NCI-H1105 (cell line): ENCODE measurements at places on chromosomes 2 and 18.

DNA sequence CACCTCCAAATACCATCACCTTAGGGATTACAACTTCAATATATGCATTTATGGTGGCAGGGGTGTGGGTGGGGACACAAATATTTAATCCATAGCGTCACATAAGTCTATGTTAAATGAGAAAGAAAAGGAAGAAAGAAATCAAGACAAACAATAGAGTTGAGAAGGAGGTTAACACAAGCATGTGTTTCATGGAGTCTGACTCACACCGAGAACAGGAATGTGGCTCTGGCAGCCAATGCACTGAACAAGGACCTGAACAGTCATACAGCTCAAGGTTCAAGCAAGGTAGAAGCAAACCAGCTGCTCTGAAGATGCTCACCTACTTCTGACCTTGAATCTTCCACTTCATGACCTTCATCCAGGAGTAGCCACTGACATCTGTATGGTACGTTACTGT lies 36.2 kb upstream of the LPIN1 start:
- no peak for DNase-seq

GRCh38 chr2:138115666-138116065 lies 151.4 kb downstream of the HNMT start:
- DNase-seq = no peak

DNA sequence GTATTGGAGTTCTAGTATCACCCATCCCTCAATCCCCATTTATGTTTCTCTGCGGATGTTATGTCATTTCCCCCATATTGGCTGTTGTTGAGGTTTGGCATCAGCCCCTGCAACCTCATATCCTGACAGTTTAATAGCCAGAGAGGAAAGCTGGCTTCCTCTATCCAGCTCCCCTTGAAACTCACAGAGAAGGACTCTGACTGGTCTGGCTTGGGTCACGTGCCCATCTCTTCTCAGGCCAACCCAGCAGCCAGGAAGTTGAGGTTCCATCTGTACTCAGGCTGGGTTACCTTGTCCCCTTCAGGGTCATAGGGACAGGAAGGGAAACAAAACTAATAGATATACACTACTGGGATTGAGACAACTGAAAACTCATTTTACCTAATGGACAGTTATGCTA lies 148.0 kb upstream of the SLC14A2 start:
- DNase-seq = no peak

- DNase-seq = no peak
These were observed 266.5 kb downstream of the PTGR3 start for GRCh38 chr18:74942319-74942910.

DNA sequence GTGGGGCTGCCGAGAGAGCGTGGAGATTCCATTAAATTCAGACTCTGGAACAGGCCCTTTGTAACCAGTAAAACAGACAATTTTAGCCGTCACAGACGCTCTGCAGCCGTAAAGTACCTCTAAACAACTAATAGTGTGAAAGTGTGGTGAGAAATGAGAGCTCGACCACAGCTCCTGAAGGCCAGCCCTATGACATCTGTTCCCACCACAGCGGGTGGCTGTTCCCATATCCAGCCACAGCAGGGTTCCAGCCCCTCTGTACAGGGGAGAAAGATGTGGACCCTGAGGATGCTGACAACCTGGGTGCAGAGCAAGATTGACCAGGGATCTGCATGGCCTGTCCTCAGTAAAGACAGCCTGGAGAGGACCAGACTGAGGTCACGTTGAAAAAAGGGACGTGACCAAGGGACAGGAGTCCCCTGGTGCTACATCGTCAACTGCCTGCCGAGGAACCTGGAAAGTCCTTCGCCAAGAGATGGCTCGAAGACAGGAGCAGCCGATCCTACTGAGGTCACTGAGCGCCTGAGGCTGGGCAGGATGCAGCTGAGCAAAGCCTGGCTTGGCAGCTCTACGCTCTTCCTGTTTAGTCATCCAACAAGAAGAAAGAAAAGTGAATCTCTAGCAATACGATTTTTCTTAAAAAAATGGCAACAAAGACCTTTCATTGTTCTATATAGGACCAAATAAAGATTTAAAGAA lies 831.7 kb downstream of the RNF144A start:
- no peak for DNase-seq

- no peak for DNase-seq
These were observed 1.8 kb downstream of the CCDC85A start for GRCh38 chr2:56185582-56186046.

GRCh38 chr18:78993014-78993926 lies 13.7 kb downstream of the SALL3 start:
- no peak for DNase-seq

GRCh38 chr2:99868260-99868659 lies 274.1 kb downstream of the AFF3 start:
- DNase-seq = no peak

DNA sequence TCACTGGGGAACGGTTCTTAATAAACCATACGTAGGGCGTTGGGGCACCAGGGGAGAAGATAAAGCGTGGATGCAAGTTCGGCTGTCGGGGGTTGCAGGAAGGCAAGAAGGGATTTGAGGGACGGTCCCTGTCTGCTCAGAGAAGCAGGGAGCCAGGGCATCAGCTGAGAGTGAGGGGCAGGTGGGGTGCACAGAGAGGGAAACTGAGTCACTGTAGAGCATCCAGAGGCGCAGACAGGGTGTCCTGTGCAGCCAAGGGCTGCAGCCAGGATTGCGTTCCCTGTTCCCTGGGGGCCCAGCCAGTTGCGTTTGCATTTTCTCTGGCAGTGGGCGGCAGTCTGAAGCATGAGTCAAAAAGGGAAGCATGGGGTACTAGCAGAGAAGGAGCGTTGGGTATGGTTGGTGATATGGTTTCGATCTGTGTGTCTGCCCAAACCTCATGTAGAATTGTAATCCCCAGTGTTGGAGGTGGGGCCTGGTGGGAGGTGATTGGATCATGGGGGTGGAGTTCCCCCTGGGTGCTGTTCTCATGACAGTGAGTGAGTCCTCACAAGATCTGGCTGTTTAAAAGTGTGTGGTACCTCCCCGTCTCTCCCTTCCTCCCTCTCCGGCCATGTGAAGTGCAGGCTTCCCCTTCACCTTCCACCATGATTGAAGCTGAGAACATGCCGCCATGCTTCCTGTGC lies 202.9 kb downstream of the NDUFA10 start:
- no peak for DNase-seq

DNA sequence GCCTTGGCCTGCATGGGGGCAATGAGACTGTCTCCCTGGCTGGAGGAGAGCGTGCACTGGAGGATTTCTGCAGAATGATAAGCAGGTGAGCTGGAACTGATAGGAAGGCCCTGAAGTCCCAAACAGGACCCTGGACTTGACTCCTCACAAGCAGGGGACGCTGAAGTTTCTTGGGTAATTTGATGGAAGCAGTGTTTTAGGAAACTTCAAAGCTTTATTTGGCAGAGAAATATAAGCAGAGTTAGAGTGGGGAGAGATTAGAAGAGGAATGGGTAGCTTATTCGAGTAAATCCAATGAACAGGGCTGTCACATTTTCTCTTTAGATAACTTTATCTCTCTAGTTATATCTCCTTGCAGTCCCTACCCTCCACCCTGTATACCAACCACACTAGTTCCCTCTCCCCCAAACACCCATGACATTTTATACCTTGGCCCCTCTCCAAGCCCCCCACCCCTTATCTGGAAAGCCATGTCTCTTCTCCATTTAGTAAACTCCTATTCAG lies 73.6 kb upstream of the IGFBP5 start:
- DNase-seq = no peak

DNA sequence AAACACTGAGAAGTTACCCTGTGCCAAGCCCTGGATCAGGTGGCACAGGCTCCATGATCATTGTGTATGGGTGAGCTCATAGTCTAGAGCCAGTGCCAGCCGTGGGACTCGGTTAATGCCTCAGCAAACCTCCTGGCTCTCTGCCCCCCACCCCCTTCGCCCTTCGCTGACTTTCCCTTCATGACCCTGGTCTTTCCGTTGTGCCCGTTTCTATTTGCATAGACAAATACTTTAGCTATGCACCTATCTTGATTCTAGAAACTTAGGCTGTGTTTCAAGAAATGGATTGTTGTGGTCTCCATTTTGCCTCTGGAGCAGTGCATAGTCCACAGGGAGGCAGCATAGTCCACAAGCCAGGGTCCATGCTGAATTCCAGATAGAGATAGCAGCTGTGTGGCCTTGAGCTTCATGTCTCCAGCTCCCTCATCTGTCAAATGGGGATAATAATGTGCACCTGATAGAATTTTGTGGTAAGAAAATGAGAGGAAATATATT lies 44.8 kb upstream of the KDM3A start:
- no peak for DNase-seq

DNA sequence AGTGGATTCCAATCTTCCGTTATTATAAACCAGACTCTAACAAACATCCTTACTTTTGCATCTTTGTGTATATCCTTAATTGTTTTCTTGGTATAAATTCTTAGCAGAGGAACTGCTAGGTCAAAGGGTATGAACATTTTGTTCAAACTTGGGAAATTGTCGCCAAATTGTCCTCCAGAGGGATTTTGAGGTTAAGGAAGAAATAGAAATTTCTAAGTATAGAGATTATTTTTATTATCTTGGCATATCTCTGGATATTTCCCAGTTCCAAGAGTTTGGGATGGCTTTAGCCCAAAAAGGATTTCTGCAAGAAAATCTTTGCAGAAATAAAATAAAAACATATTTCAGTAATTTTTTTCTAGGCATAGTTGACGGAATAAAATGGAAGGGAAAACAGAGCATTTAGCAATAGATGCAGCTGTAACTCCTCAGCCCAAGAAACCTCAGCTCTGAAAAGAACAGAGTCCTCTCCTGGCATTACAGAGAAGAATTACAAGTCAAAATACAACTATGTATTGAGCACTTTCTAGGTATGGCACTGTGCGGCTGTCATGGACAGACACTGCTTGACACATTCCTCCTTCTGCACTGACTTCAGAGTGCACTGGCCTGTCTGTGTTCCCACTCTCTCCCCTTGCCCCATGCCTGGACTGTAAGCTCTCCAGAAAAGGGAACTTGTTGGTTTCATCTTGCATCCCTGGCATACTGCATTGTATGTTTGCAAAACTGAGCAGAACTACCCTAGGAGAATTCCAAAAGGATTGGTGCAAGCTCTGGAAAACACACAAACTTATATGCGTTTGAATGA lies 117.3 kb upstream of the STON1 start:
- no peak for DNase-seq

GRCh38 chr2:143717536-143718168 lies 588.4 kb downstream of the ARHGAP15 start:
- DNase-seq = no peak

- peak; percentile 91 for DNase-seq
These were observed 16.8 kb upstream of the HES6 start for GRCh38 chr2:238256594-238257104.

DNA sequence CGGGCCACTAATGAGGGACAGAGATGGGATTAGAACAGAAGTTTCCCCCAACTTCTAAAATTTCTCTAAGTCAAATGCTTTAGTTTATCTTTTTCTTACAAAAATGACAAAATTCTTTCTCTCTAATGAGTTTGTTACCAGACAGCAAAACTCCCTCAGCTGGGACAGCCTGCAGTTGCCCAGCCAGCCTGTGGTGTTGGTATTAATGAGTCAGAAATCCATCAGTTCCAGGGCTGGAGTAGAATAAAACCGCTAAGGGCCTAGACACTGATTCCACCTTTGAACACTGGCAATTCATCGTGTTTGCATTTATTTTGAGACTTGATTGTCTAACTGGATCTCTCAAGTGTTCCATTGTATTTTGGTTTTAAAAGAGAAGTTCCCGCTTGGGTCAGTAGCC lies 38.3 kb upstream of the SMAD2 start:
- no peak for DNase-seq

GRCh38 chr2:126512026-126512425 lies 143.9 kb upstream of the GYPC start:
- no peak for DNase-seq

DNA sequence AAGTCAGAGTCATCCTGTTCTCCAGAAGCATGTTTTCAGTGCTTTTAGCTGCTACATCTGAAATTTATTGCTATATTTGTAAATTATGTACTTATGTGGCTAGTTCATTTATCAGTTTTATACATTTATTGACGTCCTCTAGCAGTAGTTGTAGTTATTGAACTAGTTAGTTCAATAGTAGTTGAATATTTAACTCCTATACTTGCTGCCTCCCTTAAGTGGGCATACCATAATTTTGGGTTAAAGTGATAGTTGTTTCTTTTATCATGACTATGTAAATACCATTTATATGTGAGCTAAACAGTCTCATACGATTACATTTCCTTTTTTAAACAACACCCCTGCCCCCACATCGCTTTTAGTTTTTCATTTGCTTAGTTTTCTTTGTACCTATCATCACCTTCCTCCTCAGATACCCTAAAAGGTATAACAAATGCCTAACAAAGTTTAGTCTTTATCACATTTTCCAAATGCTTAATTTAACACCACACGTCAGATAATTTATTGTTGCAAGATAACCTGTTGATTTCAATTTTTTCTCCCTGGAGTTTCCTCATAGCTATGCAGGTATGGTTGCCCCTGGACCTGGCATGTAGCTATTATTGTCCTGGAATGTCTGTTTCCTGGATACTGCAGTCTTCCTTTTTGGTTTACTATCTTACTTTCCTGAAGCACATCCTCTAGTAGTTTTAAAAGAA lies 8.8 kb downstream of the MAP4K4 start:
- no peak for DNase-seq

- DNase-seq = no peak
These were observed 165.3 kb downstream of the LCLAT1 start for GRCh38 chr2:30612371-30612770.

DNA sequence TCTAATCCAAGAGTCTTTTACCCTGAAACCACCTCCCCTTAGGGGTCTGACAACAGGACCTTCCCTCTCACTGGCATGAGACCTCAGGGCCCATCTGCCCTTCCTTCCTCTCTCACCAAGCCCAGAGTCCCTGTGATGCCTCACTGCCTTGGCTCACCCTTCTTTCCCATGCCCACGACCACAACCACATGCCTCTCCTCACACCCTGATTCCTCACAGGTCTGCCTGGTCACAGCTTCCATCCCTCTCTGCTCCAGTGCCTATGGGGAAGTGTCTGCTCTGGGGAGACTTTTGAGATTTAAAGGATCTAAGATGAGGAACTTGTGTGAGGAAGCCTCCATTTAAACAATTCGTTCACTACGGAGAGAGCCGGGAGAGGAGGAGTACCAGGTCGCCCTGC lies 98.9 kb upstream of the SH3BP4 start:
- no peak for DNase-seq

GRCh38 chr2:17600556-17601204 lies 60.2 kb downstream of the VSNL1 start:
- DNase-seq = no peak

- no peak for DNase-seq
These were observed 269.0 kb downstream of the TFCP2L1 start for GRCh38 chr2:121015971-121016485.
